ENCODE measurements at places on chromosomes 7 and 10. TPM values are rescaled to one million over a fixed set of nuclear protein-coding genes. Genes with fewer than 3 reads are reported as not detected.

GRCh38 chr7:139762886-139763285 lies 14.9 kb downstream of the HIPK2 start:
- peaks cover 24% of the 10 kb centered on the region for H3K36me3 ChIP-seq
- no peak overlapping the region for H3K4me3 ChIP-seq
- no peak for DNase-seq
- H3K4me1 ChIP-seq = peaks cover 51% of the 10 kb centered on the region
- no peak overlapping the region for H3K27ac ChIP-seq

Gene MEIG1
- not detected for total RNA-seq

- H3K27ac ChIP-seq = no peak overlapping the region
- H3K4me3 ChIP-seq = no peak overlapping the region
- DNase-seq = no peak
- H3K36me3 ChIP-seq = no peaks in the 10 kb centered on the region
- no peaks in the 10 kb centered on the region for H3K4me1 ChIP-seq
Measured at GRCh38 chr10:44253769-44254462, 131.0 kb downstream of the CXCL12 start.

GRCh38 chr7:120320218-120320961 lies 47.4 kb downstream of the KCND2 start:
- DNase-seq = no peak
- no peak overlapping the region for H3K27ac ChIP-seq
- no peaks in the 10 kb centered on the region for H3K36me3 ChIP-seq
- H3K4me1 ChIP-seq = no peaks in the 10 kb centered on the region
- H3K4me3 ChIP-seq = no peak overlapping the region
